ENCODE measurements at places on chromosomes 7 and 10. TPM values are rescaled to one million over a fixed set of nuclear protein-coding genes. Genes with fewer than 3 reads are reported as not detected.

DNA sequence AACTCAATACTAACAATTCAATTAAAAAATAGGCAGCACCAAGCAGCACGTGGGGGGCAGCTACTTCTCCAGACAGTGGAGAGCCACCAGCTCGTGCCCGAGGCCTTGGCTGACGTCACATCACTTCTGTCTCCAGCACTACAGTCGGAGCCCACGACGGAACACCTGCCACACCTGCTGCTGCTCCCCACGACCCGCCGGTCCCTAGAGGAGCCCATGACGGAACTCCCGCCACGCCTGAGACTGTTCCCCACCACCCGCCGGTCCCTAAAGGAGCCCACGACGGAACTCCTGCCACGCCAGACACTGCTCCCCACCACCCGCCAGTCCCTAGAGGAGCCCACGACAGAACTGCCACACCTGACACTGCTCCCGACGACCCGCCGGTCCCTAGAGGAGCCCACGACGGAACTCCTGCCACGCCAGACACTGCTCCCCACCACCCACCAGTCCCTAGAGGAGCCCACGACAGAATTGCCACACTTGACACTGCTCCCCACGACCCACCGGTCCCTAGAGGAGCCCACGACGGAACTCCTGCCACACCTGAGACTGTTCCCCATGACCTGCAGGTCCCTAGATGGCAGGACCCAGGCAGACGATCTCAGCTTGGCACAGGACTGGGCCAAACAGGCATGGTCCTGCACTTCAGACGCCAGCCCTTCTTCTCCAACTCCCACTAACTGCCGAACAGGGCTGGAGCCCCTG, 258.0 kb downstream of the ELFN1 start:
- H3K36me3 ChIP-seq = no peaks in the 10 kb centered on the region
- H3K4me3 ChIP-seq = no peak overlapping the region
- H3K27ac ChIP-seq = no peak overlapping the region
- no peaks in the 10 kb centered on the region for H3K4me1 ChIP-seq

The WEE2 gene
- 0.06 TPM for total RNA-seq

The STK31 gene
- total RNA-seq = 0.44 TPM

DNA sequence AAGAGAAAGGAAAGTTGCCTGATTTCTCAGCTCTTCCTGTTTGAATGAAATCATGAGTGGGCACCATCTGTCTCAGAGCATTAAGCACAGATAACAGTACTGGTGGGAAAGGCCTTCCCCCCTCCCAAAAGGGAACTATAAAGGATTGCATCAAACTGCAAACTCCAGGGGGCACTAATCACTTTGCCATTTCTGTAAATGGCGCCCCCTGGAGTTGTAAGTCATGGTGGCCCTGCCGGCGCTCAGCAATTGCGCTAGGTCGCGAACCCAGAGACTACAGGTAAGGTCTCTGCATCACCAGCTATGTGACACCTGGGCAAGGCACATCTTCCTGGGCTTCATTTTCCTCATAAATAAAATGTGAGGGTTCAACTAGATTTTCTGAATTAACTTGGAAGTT, 11.1 kb downstream of the LRRC4 start:
- no peaks in the 10 kb centered on the region for H3K4me1 ChIP-seq
- H3K36me3 ChIP-seq = peaks cover 3% of the 10 kb centered on the region
- H3K4me3 ChIP-seq = no peak overlapping the region
- DNase-seq = no peak
- no peak overlapping the region for H3K27ac ChIP-seq

The PPIA gene
- total RNA-seq = 1,143 TPM

The MRLN gene
- not detected for total RNA-seq

DNA sequence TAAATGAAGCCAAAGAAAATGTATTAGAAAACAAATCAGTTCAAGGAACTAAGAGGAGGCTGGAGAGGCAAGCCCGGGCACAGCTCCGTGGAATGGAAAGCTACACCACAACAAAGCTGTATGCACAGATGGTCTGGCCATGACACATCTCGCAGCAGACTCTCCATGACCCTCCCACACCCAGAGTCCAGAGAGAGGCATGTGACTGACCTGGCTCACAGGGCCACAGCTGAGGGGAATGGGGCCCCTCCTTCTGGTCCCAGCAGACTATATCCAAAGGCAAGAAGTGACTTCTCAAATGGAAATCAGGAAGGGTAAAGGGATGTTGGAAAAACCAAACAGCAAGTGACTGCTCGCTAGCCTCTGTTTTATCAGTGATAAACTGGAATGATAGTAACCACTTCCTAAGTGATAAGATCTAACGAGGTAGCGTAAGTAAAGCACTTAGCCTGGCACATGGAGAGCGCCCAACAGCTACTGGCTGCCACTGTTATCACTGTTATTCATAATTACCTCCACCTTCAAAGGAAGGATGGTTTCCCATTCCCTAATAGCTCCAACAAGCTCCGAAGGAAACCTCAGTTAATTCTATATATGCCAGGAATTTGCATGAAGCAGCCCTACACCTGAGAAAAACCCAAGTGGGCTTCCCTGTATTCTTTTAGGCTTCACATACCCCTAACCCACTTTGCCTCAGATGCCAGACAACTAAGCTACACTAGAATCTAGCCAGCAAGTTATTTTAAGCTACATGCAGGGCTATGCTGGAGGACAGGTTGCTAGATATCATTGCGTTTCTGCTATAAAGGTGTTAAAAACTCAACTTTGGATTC, 8.4 kb downstream of the OSBPL3 start:
- H3K27ac ChIP-seq = no peak overlapping the region
- no peak overlapping the region for H3K4me3 ChIP-seq
- DNase-seq = no peak

The PON1 gene
- total RNA-seq = not detected

Measured in kidney (tissue), 22 donors.